ENCODE measurements at places on chromosomes 2 and 18. TPM values are rescaled to one million over a fixed set of nuclear protein-coding genes. Genes with fewer than 3 reads are reported as not detected.

The SPHKAP gene
- not detected for total RNA-seq

The LYPD6 gene
- 13.3 TPM for total RNA-seq

The KCNS3 gene
- 0.25 TPM for total RNA-seq

The SEPTIN10 gene
- total RNA-seq, result 107 TPM

The L3MBTL4 gene
- 10.2 TPM for total RNA-seq

The DIPK1C gene
- total RNA-seq, result not detected

The CHAC2 gene
- total RNA-seq, result 4.4 TPM

The SP110 gene
- total RNA-seq, result 1.8 TPM

The SRD5A2 gene
- total RNA-seq, result not detected

The TMEM169 gene
- total RNA-seq, result 0.13 TPM

The PLB1 gene
- total RNA-seq, result 0.26 TPM

The TEKT4 gene
- not detected for total RNA-seq

The ZBTB7C gene
- under 0.01 TPM for total RNA-seq

The BMP10 gene
- not detected for total RNA-seq

GRCh38 chr2:159290289-159290907, 3.9 kb upstream of the WDSUB1 start:
- no peak for DNase-seq

GRCh38 chr2:59390581-59390980, 1149.5 kb upstream of the FANCL start:
- no peak for DNase-seq

GRCh38 chr2:190947711-190948251, 66.2 kb downstream of the STAT1 start:
- DNase-seq, result peak; percentile 88

DNA sequence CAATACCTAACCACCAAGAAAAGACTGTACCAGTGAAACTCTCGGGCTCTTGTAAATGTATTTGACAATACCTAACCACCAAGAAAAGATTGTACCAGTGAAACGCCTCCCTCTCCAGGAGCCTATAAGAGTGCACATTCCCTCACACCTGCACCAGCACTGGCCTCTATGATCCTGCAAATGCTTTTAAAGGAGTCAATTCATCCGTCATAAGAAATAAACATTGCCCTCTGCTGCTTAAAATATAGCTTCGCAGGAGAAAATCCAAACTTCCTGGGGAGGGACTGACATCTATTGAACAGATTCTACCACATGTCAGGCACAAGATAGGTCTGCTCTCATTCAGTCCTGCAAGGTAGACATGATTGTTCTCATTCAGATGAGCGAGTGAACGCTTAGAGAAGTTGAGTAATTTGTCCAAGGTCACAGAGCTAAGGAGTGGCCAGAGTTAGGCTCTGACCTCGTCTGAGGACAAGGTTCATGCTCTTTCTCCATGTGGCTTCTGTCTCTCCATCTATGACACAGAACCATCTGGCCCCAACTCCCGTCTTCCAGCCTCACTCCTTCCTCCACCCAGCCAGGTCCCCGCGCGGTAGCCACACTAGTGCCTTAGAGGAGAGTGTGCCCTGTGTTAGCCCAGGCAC, 38.7 kb downstream of the MCFD2 start:
- DNase-seq, result peak; percentile 78

DNA sequence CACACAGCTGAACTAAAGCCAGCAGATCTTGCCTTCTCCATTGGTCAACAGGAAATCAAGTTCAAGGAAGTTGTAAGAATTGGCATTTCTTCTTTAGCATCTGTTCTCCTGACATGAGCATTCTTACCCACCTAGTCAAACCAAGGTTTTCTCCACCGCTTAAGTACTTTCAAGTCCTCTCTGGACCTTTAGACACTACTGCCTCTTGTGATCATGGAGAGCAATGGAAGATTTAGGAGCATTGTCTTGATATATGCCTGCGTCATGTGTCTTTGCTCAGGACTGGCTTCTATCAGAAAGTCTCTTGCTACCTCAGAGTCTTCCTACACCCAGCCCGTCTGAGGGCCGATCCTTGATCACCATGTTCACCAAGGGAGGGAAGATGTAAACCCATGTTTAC, 262.2 kb downstream of the PHLPP1 start:
- DNase-seq, result peak; percentile 17

DNA sequence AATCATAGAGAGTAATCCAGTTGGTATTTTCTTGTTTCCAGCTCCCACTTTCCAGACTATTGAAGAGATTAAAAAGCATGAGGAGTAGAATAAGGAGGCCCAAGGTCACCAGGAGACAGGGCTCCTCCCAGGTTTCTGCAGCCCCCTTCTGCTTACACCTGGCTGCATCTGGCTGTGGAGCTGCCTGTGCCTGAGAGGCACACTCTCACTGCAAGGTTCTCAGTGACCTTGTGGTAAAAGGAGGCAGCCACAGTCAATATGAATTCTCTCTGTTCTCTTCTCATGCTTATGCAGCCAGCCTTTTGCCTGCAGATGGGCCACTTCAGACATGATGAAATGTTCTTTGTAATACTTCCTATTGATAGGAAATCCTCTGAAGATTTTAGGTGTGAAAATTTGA, 233.7 kb downstream of the MYO3B start:
- no peak for DNase-seq

DNA sequence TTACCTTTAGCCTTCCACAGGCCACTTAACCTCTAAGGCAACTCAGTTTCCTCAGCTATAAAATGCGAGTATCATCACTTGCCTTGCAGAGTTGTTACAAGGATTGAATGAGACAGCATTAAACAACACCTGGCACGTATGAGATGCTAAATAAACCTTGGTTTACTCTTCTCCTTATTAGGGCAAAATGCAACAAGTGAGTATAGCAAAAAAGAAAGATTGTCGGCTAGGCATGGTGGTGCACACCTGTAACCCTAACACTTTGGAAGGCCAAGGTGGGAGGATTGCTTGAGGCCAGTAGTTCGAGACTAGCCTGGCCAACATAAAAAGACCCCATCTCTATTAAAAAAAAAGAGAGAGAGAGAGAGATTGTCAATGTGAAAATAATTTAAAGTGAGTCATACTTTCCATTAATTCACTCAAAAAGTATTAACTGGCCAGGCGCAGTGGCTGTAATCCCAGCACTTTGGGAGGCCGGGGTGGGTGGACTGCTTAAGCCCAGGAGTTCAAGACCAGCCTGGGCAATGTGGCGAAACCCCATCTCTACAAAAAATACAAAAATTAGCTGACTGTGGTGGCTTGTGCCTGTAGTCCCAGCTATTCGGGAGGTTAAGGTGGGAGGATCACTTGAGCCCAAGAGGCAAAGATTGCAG, 8.0 kb downstream of the ATAD2B start:
- DNase-seq, result no peak

GRCh38 chr2:106175086-106175850, 18.8 kb downstream of the UXS1 start:
- no peak for DNase-seq

GRCh38 chr18:48131042-48131441, 200.6 kb upstream of the SMAD2 start:
- no peak for DNase-seq

DNA sequence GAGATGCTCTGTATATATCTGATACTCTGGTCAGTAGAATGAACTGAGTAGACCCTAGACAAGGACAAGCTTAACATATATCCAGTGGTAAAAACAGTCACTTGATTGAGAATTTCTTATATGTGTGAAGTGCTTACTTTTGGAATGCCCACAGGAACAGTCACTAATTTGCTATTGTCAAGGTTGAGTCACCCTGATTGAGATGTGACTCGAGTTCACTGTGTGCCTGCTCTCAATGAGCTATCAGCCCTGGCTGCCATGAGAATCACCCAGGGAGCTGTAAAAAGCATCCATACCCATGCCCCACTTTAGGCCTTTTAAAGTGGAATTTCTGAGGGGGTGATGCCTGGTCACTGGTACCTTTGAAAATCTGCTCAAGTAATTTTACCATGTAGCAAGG, 283.7 kb downstream of the SUCLG1 start:
- DNase-seq, result no peak

DNA sequence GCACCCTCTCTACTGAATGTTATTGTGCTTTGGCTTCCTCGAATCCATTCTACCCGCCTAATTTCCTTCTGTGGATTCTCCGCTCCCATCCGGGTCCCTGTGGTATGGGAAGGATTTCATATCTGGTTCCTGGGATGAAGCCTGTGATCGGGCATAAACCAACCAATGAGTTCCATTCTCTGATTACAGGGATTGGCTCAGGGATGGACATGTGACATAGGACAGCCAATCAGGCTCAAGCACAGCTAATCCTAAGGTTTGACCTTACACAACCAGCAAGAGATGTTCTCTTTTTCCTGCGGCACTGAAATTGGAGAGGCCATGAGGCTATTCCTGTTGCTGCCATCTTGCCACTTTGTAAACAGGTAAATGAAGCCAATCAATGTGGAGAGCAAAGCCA, 168.1 kb upstream of the SMAD2 start:
- DNase-seq, result no peak

DNA sequence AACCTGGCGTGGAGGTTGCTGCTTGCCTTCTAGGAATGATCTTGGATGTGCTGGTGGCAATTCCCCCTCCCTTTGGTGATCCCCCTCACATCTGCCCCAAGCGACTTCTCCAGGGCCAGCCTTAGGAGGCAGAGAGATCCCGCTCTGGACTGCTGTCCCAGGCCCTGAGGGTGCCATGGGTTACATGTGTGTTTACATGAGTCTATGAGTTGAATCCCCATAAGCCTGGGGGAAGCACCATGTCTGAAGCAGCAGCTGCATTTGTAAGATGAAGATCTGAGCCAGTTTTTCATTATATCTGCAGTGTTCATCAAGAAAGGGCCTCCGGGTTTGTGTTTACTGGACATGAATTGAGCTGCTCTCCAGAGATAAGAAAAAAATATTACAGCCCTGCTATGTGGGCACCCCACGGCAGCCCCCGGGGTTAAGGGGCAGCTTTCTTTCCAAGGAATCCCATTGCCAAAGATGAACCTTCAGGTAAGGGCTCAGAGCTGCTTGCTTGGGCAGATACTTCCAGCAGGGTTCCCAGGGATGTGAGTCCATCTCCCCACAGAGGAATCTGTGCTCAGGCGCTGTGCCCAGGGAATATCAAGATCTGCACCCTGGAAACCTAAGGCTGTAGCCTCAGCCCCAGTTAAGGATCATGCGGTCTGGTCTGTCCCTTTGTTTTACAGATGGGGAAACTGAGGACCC, 46.0 kb downstream of the MRPS5 start:
- DNase-seq, result no peak

GRCh38 chr2:136206613-136207012, 88.7 kb upstream of the CXCR4 start:
- DNase-seq, result no peak

- DNase-seq, result no peak
These were observed 38.7 kb downstream of the PSD4 start for GRCh38 chr2:113212245-113213060.

DNA sequence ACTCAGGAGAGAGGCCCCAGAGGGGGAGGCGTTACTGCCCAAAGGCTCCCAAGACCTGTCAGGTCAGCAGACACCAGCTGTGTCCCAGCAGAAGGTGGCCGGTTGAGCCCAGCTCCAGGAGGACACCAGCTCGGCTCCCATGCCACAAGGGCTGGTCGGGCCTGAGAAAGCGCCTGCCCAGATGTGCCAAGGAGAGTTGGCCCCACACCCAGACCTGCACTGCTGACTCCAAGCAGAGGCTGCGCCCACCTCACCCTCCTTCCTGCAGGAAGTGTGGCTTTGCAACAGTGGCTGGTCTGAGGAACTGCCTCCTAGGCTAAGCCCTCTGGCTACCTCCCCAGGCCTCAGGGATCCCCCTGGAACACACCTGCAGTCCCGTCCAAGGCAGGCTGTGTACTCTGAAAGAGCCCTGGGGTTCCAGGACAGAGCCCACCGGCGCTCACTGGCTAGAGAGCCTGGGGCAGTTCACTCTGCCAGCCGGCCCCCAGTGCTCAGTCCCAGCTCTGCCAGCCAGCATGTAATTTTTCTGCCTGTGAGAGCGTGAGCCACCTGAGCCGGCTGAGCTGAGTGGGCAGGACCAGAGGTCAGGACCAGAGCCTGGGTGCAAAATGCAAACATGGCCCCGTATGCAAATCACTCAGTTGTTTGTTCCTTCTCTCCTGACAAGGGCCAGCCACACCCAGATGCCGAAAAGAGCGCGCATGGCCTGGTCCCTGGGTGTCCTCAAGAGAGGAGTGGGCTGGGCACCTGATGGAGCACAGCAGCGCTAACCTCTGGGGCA, 36.9 kb upstream of the PTMA start:
- no peak for DNase-seq

- DNase-seq, result no peak
These were observed 387.6 kb downstream of the FIGN start for GRCh38 chr2:163347982-163348856.

GRCh38 chr18:8778824-8779223, 73.5 kb downstream of the MTCL1 start:
- DNase-seq, result no peak

GRCh38 chr2:163828771-163829170, 93.0 kb upstream of the FIGN start:
- no peak for DNase-seq

- DNase-seq, result peak; percentile 55
These were observed 106.0 kb downstream of the DTNB start for GRCh38 chr2:25567406-25567805.

GRCh38 chr2:171210864-171211431, 50.3 kb upstream of the TLK1 start:
- no peak for DNase-seq

- DNase-seq, result no peak
These were observed 4.7 kb upstream of the NPC1 start for GRCh38 chr18:23591011-23591410.

GRCh38 chr2:120737340-120738101, 1.9 kb downstream of the GLI2 start:
- no peak for DNase-seq

DNA sequence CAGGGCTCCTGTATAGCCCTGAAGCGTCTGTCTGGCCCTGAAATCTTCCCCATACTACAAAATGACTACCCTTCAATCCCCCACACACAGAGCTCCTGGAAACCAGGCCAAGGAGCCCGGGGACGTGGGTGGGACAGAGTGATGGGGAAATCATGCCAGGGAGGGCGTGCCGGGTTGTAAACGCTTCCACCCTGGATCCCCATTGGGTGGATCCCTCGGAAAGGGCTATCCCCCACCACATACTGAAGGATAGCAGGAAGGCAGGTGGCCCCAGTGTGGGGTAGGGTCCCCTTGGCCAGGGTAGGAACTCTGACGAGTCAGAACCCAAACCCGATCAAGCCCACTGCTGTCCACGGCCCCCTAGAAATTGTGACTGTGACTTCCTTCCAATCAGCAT, 91.7 kb downstream of the INHBB start:
- DNase-seq, result no peak

- DNase-seq, result no peak
These were observed 208.4 kb downstream of the CDH20 start for GRCh38 chr18:61541673-61542072.

- no peak for DNase-seq
These were observed 36.9 kb downstream of the UNC80 start for GRCh38 chr2:209808521-209808920.

GRCh38 chr2:73776381-73776780, 3.5 kb downstream of the DUSP11 start:
- DNase-seq, result no peak

All from dermis microvascular lymphatic vessel endothelial cell (primary cell).